HCT116 (cell line): ENCODE measurements at places on chromosomes 12 and 14. TPM values are rescaled to one million over a fixed set of nuclear protein-coding genes. Genes with fewer than 3 reads are reported as not detected.

- peaks cover 14% of the 10 kb centered on the region for H3K4me1 ChIP-seq
- no peaks in the 10 kb centered on the region for H3K27me3 ChIP-seq
- H3K36me3 ChIP-seq, result no peaks in the 10 kb centered on the region
- H3K27ac ChIP-seq, result no peak overlapping the region
Observed at GRCh38 chr12:15962760-15963159, 51.6 kb downstream of the DERA start.

GRCh38 chr14:64614805-64615391 is 65.1 kb downstream of the PPP1R36 start:
- H3K27ac ChIP-seq, result no peak overlapping the region
- DNase-seq, result no peak
- peaks cover 11% of the 10 kb centered on the region; the same call in 1 of the 2 replicates for H3K4me1 ChIP-seq
- H3K36me3 ChIP-seq, result no peaks in the 10 kb centered on the region
- H3K4me3 ChIP-seq, result no peak overlapping the region

DNA sequence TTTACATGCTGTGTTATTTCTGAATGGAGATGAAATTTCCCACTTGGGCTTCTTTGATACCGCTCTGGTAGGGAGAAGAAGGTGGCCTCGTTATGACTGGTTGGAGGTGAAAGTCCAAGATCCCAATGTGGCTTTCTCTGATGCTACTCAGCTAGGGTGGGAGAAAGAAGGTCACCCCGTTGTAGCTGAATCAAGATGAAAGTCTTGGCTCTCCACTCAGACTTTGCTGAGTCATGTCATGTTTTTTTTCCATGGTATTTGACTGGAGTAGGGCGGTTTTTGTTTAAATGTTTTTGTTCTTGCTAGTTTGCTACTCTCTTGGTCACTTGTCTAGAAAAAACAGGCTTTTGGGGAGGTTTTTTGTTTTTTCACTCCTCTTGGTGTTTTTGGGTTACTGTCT is 2.4 kb upstream of the PDE6H start:
- H3K27ac ChIP-seq, result no peak overlapping the region
- H3K4me1 ChIP-seq, result no peaks in the 10 kb centered on the region
- no peak for DNase-seq
- no peak overlapping the region for H3K4me3 ChIP-seq

DNA sequence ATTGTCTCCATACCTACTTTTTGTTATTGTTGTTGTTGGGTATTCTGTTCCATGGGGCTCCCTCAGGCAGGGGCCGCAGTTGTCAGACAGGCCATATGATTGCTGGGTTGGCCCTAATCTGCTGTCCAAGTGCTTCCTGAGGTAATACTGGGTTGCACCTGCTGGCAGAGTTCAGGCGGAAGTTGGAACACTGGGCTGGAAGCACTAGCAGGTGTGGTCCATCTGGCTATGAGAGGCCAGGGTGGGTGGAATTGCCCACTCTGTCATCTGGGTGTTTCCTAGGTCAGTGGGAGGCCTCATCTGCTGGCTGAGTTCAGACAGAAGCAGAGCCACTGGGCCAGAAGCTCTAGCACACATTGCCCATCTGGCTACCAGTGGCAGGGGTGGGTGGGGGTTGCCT is 81.3 kb upstream of the NID2 start:
- no peak for DNase-seq
- peaks cover 8% of the 10 kb centered on the region; the same call in 1 of the 2 replicates for H3K27me3 ChIP-seq
- no peaks in the 10 kb centered on the region for H3K4me1 ChIP-seq
- no peak overlapping the region for H3K27ac ChIP-seq

GRCh38 chr14:99265571-99265970 is 6.4 kb downstream of the BCL11B start:
- no peak overlapping the region for H3K4me3 ChIP-seq
- H3K4me1 ChIP-seq, result peaks cover 4% of the 10 kb centered on the region; the same call in 1 of the 2 replicates
- H3K36me3 ChIP-seq, result no peaks in the 10 kb centered on the region
- peaks cover 2% of the 10 kb centered on the region; the same call in 1 of the 2 replicates for H3K27me3 ChIP-seq

- H3K36me3 ChIP-seq, result no peaks in the 10 kb centered on the region
- H3K27ac ChIP-seq, result no peak overlapping the region
- DNase-seq, result no peak
- H3K4me3 ChIP-seq, result no peak overlapping the region
- no peaks in the 10 kb centered on the region for H3K27me3 ChIP-seq
Observed at GRCh38 chr12:94841904-94842610, 161.4 kb downstream of the NDUFA12 start.

- DNase-seq, result no peak
- no peak overlapping the region for H3K4me3 ChIP-seq
- no peaks in the 10 kb centered on the region for H3K4me1 ChIP-seq
- H3K27ac ChIP-seq, result no peak overlapping the region
- H3K27me3 ChIP-seq, result no peaks in the 10 kb centered on the region
Observed at GRCh38 chr12:18387706-18388105, 126.4 kb downstream of the PIK3C2G start.

DNA sequence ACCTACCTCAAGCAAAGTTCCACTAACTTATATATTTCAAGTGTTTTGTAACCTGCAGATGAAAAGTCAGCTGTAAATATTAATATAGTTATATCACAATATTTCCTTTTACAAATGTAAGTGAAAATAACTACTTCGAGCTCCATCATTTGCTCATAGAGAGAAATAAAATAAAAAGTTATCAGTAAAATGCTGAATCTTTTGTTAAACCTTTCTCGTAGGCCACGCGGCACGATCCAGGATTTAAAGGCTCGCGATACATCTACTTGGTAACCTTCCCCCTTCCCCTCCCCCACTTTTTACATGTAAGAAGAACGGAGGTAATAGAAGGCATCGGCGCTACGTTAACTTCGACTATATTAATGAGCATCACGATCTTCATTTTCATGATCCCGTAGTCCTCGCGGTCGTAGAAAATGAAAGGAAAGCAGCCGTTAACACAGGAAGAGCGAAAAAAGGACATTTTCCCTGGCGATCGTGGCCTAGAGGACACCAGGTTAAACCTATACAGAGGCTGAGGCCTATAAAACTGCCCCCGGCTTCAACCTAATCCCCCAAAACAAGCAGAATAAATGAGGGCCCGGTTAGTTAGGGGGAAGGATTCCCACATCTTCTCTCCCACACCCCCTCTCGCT is 508 bp downstream of the HNRNPC start:
- DNase-seq, result peak; percentile 24
- peak overlapping the region; percentile 91 for H3K4me3 ChIP-seq
- peak overlapping the region; percentile 57 for H3K27ac ChIP-seq
- H3K27me3 ChIP-seq, result no peaks in the 10 kb centered on the region
- peaks cover 50% of the 10 kb centered on the region for H3K4me1 ChIP-seq
- H3K36me3 ChIP-seq, result peaks cover 33% of the 10 kb centered on the region

GRCh38 chr14:39113685-39114072 is 444 bp upstream of the GEMIN2 start:
- 0 out of 2 replicates have a peak, but pooled peaks cover 5% of the 10 kb centered on the region for H3K36me3 ChIP-seq
- H3K27ac ChIP-seq, result peak overlapping the region; percentile 63; the same call in 1 of the 2 replicates
- H3K27me3 ChIP-seq, result no peaks in the 10 kb centered on the region
- H3K4me1 ChIP-seq, result peaks cover 4% of the 10 kb centered on the region; the same call in 1 of the 2 replicates

- H3K27me3 ChIP-seq, result no peaks in the 10 kb centered on the region
- peaks cover 6% of the 10 kb centered on the region for H3K4me1 ChIP-seq
- no peak overlapping the region for H3K27ac ChIP-seq
- H3K36me3 ChIP-seq, result no peaks in the 10 kb centered on the region
Observed at GRCh38 chr12:131445184-131445774, 265.6 kb upstream of the SFSWAP start.

DNA sequence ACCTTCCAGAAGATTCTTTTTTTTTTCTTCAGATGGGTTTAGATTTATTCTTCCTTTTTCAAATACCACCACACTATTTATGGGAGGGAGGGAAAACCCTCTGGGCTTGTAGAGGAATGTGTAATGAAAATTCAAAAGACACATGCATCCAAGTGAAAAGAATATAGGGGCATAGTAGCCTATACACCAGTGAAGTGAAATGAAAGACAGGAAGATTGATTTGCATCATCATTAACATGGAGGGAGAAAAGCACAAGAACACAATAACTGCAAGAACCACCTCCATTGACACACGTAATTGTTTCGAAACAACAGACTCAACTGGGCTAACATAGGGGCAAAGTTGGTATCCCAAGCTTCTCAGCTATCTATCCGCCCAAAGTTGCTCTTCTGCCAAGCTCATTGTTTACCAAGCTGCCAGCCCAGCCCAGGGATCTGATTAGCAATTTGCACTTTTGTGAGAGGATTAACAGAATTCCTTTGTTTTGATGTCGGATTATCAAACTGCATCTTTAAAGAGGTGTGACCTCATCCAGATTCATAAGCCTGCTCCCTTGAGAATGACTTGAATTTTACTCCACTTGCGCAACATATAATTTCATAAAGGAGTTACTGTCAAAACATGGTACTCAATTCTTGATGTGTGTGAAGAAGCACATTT is 430.5 kb upstream of the SOX5 start:
- H3K4me1 ChIP-seq, result no peaks in the 10 kb centered on the region
- no peak overlapping the region for H3K4me3 ChIP-seq

- no peak overlapping the region for H3K27ac ChIP-seq
- H3K4me3 ChIP-seq, result no peak overlapping the region
- no peaks in the 10 kb centered on the region for H3K36me3 ChIP-seq
- no peaks in the 10 kb centered on the region for H3K27me3 ChIP-seq
- H3K4me1 ChIP-seq, result no peaks in the 10 kb centered on the region
- DNase-seq, result no peak
Observed at GRCh38 chr12:26612203-26612602, 220.8 kb downstream of the ITPR2 start.

GRCh38 chr14:29442696-29443095 is 485.0 kb downstream of the PRKD1 start:
- no peak for DNase-seq
- H3K4me3 ChIP-seq, result no peak overlapping the region
- no peaks in the 10 kb centered on the region for H3K27me3 ChIP-seq
- no peak overlapping the region for H3K27ac ChIP-seq

DNA sequence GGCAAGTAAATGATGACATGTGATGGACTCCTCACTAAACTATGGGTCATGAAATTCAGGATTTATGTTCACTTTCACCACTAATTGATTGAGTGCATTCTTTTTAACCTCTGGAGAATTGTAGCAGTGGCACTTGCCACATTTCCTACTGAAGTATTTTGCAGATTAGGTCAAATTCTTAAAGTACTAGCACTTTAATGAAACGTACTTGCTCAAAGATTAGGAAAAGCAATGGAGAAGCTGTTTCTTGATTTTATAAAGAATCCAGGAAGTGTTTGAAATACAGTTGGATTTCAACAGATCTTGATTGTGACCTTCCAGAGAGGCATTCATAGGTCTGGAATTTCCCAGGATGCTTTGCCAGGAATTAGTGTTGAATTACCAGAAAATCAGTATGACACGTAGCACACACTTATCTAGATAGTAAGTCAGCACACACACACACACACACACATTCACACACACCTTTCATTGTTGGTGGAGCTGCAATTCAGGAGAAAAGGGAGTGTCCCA is 162.6 kb downstream of the MYRFL start:
- no peaks in the 10 kb centered on the region for H3K36me3 ChIP-seq
- DNase-seq, result peak; percentile 75
- no peak overlapping the region for H3K4me3 ChIP-seq
- peak overlapping the region; percentile 68; the same call in 1 of the 2 replicates for H3K27ac ChIP-seq
- no peaks in the 10 kb centered on the region for H3K27me3 ChIP-seq

GRCh38 chr12:51124504-51124903 is 41.1 kb upstream of the CSRNP2 start:
- no peak overlapping the region for H3K27ac ChIP-seq
- no peak overlapping the region for H3K4me3 ChIP-seq
- peaks cover 32% of the 10 kb centered on the region for H3K4me1 ChIP-seq
- H3K27me3 ChIP-seq, result no peaks in the 10 kb centered on the region

- peaks cover 49% of the 10 kb centered on the region for H3K27me3 ChIP-seq
- no peaks in the 10 kb centered on the region for H3K36me3 ChIP-seq
- H3K27ac ChIP-seq, result no peak overlapping the region
- no peak for DNase-seq
Observed at GRCh38 chr14:95884377-95884776, 7.7 kb downstream of the TUNAR start.

DNA sequence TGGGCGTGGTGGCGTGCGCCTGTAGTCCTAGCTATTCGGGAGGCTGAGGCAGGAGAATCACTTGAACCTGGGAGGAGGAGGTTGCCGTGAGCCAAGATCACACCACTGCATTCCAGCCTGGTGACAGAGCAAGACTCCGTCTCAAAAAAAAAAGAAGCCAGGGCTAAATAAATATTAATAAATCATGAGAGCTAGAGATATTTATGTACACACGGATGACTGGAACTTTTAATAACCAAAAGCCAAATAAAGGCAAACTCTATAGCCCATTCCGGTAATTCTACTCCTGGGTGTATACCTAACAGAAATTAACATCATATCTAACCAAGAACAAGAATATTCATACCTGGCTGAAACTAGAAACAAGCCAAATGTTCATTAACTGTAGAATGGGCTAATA is 7.7 kb upstream of the TRAFD1 start:
- DNase-seq, result no peak
- H3K27ac ChIP-seq, result no peak overlapping the region
- H3K4me3 ChIP-seq, result no peak overlapping the region
- no peaks in the 10 kb centered on the region for H3K36me3 ChIP-seq
- peaks cover 50% of the 10 kb centered on the region for H3K4me1 ChIP-seq

GRCh38 chr14:104897330-104898194 is 27.1 kb upstream of the PLD4 start:
- no peaks in the 10 kb centered on the region for H3K36me3 ChIP-seq
- DNase-seq, result no peak
- no peaks in the 10 kb centered on the region for H3K27me3 ChIP-seq
- H3K4me3 ChIP-seq, result no peak overlapping the region
- no peaks in the 10 kb centered on the region for H3K4me1 ChIP-seq
- H3K27ac ChIP-seq, result no peak overlapping the region

- peak within 1 kb of the TSS; percentile 64 for H3K27ac ChIP-seq
- H3K4me1 ChIP-seq, result peaks cover 29% of the 10 kb centered on the region
- peak; percentile 62 for DNase-seq
- H3K36me3 ChIP-seq, result no peaks in the 10 kb centered on the region; the same call in 1 of the 2 replicates
- H3K27me3 ChIP-seq, result no peaks in the 10 kb centered on the region
Observed at GRCh38 chr14:103528587-103529382, at the start of gene TRMT61A. Gene TRMT61A, plus strand, starts transcription at chr14:103529196. Its CDS starts 783 bp downstream, at chr14:103529979.

GRCh38 chr12:47087088-47087688 is 7.4 kb upstream of the AMIGO2 start:
- H3K4me1 ChIP-seq, result peaks cover 52% of the 10 kb centered on the region
- DNase-seq, result no peak
- no peak overlapping the region for H3K4me3 ChIP-seq
- no peak overlapping the region for H3K27ac ChIP-seq
- no peaks in the 10 kb centered on the region for H3K27me3 ChIP-seq

GRCh38 chr12:28787151-28787550 is 361.9 kb upstream of the FAR2 start:
- no peak overlapping the region for H3K4me3 ChIP-seq
- H3K36me3 ChIP-seq, result no peaks in the 10 kb centered on the region
- no peaks in the 10 kb centered on the region for H3K27me3 ChIP-seq
- DNase-seq, result no peak

GALNT8 gene
- total RNA-seq, result not detected

PAPOLA gene
- 223 TPM for total RNA-seq

CDKN3 gene
- total RNA-seq, result 62.5 TPM

RNU4-1 gene
- 2,323 TPM for total RNA-seq

CLEC1A gene
- not detected for total RNA-seq

OR6C2 gene
- total RNA-seq, result not detected

KRT86 gene
- total RNA-seq, result 1.5 TPM

RIMBP2 gene
- not detected for total RNA-seq

RNASE2 gene
- not detected for total RNA-seq

POU6F1 gene
- total RNA-seq, result 6.4 TPM

DACT1 gene
- total RNA-seq, result 1.6 TPM

LYZ gene
- total RNA-seq, result 1.3 TPM

SSTR1 gene
- total RNA-seq, result not detected

PTMS gene
- total RNA-seq, result 494 TPM

KICS2 gene
- 18.1 TPM for total RNA-seq

CMKLR1 gene
- 0.15 TPM for total RNA-seq

PLBD1 gene
- 0.30 TPM for total RNA-seq

FAM181A gene
- total RNA-seq, result not detected
